ENCODE measurements at places on chromosomes 13 and 19.

GRCh38 chr19:3058009-3058820 lies 4.1 kb downstream of the TLE5 start:
- DNase-seq = no peak

GRCh38 chr19:49403404-49404187 lies 15.5 kb downstream of the KASH5 start:
- DNase-seq = no peak

GRCh38 chr13:95882121-95882520 lies 171.1 kb downstream of the UGGT2 start:
- peak; percentile 15 for DNase-seq

- no peak for DNase-seq
Observed at GRCh38 chr19:52638601-52639000, 446 bp upstream of the ZNF83 start.
